ENCODE measurements at places on chromosomes 7 and 10.

DNA sequence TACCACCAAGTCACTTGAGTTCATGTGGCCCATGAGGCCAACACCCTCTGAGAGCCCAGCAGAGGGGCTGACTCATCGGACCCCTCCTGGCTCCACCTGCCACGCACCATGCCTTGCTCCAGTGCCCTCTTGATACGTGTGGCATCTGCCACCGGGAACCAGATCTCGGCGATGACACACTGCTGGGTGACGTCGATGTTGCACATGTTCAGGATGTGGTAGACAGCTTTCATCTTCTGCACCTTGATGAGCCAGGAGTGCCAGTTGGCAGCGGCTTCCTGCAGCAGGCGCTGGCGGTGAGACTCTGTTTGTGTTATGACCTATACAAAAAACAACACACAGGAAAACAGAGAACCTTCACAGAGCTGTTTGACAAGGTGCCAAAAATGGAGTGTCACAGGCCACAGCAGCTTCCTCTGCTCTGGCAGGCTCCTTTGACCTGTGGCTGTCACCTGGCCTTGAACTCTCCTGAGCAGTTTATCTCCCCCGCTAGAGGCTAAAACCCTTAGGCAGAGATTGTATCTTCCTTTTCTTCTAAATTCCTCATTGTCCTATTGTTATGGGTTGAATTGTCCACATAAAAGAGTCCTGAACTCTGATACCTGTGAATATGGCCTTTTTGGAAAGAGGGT is 45.2 kb upstream of the TMEM213 start:
- DNase-seq = no peak

GRCh38 chr10:126518218-126519080 is 130.2 kb upstream of the ADAM12 start:
- no peak for DNase-seq

- no peak for DNase-seq
These were observed 89.4 kb downstream of the TBXAS1 start for GRCh38 chr7:139918480-139918879.

DNA sequence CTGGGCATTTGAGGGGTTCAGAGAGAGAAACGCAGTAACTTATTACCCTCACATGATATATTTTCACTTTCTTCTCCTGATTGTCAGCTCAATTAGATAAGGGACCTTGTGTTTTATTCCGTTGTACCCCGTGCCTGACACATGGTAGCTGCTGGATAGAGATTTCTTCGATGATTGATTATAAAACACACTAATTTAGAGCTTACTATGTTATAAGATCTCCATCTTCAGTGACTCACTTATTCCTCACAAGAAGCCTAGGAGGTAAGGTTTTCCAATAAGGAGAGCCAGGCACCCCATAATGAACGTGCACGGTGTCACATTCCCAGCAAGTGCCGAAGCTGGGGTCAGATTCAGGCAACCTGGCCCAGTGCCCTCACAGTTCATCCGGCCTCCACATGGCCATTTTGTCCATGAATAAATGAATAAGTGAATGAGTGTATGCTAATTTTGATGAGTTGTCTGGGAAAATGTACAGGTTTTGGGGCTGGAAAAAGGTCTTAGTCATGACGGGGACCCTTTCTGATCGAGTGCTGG is 138.1 kb upstream of the CDCA7L start:
- no peak for DNase-seq

GRCh38 chr10:12130237-12130872 is 878 bp downstream of the SEC61A2 start:
- no peak for DNase-seq

DNA sequence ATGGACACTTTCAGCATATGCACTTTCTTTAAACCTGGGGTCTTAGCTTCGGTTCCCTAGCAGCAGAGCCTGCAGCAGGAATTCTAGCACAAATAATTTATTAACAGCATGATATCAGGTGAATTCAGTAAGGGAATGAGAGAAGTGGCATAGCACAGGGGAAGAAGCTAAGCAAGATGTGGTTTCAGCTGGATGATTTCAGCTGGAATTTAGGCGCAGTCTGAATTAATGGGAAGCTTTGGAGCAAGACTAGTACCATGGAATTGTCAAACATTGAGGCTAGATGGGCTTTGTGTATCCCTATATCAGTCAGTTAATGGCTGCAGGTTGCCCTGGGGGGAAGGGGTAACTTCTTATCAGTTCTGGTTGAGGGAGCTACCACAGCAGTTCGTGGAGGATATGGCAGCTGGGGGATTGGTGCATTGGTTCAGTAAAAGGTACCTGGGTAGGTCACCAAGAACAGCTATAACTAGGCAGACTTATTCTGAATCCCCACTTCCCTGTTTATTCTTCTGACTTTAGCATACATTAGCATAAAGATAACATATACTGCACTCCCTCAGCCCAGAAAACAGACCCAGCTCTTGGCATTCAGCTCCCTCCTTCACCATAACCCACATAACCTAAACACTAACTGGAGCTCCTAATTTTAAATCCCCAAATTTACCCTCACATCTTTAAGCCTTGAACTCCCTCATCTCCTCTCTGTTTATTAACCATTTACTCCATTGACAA is 46.8 kb upstream of the NAMPT start:
- no peak for DNase-seq

DNA sequence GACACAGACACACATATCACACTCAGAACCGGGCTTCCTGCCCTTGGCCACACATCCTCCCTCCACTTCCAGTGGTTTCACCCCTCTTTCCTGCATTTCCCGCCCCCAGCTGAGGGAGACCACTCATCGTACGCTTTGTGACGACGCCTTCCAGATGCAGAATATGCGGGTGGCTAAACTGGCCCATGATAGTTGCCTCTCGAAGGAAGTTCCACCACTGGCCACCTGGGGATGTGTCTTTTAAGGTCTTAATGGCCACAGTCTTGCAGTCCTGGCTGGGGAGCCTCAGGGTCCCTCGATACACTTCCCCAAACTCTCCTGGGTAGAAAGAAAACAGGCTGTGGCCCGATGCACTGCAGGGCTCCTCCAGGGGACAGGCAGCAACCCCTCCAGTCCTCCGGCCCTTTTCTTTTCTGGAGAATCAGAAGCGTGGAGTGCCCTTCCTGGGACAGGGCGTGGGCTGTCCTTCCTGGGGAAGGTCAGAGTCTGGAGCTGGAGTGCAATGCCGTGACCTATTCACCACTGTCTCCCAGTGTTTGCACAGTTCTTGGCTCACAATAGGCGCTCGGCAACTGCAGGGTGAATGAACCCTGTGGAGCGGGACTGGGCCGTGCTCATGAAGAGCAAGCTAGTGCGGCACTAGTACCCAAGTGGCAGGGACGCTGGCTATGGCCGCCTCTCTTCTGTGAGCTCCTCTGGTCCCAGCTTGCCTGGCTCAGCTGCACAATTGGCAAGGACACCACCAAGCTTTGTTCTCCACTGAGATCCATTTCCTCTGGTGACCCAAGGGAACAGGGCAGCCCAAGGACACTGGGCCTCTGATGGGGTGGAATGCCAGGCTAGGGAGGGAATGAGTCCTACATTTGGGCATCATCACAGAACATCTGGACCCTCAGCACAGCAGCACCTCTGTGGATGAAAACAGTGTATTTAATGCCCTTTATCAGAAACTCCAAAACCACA is 13.2 kb downstream of the EPHA1 start:
- no peak for DNase-seq

DNA sequence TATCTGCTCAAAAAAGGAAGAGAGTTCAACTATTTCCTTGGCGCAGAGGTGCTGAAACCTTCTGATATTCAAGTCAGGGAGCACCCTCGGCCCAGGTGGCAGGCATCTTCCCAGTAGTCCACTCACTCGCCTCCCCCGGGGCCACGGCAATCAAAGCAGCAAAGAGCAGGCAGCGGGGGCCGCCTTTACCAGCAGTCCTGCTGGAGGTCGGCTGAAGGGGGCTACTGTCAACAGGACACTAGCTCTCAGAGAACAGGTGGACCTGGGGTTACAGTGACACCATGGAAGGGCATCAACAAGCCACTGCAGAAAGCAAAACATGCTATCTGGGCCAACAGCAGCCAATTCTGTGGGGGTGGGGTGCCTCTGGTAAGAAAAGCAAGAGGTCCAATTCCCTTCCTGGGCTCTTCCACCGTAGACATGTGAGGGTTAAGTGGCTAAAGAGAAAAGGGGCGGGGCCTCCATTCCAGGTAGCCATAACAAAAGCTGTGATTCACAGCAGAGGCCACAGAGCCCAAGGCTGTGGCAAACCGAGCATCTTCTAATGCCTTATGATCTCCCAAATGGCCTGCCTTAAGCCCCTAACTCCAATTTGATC is 9.4 kb downstream of the FZD9 start:
- no peak for DNase-seq

DNA sequence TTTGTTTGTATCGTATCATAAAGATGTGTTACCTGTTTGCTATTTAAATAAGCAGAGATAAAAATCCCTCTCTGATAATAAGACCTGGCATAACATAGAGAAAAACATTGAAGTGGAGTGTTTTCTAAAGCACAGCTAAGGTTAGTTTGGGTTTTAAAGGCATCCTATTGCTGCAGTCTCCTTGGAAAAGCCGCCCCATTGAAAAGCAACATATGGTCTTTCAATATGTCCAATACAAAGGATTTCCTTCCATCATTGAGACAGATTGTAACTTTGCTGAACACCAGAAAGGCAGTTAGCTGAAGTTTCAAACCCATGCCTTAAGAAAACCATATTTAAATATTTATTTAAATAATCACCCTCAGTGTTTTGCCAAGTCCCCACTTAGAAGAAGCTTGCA is 898.5 kb upstream of the KCND2 start:
- no peak for DNase-seq

DNA sequence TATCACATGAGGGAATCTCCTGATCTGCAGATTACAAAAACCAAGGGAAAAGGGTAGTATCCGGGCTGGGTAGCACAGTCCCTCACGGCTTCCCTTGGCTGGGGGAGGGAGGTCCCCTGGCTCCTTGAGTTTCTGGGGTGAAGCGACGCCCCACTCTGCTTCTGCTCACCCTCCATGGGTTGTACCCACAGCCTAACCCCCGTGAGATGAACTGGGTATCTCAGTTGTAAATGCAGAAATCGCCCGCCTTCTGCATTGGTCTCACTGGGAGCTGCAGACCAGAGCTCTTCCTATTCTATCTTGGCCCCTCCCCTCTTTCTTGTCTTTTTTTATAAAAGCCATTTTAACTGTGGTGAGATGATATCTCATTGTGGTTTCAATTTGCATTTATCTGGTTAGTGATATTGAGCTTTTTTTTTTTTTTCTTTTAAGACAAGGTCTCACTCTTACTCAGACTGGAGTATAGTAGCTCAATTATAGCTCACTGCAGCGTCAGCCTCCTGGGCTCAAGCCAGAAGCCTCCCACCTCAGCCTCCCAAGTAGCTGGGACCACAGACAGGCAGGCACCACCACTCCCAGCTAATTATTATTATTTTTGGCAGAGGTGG is 87.8 kb downstream of the ABCC2 start:
- no peak for DNase-seq

DNA sequence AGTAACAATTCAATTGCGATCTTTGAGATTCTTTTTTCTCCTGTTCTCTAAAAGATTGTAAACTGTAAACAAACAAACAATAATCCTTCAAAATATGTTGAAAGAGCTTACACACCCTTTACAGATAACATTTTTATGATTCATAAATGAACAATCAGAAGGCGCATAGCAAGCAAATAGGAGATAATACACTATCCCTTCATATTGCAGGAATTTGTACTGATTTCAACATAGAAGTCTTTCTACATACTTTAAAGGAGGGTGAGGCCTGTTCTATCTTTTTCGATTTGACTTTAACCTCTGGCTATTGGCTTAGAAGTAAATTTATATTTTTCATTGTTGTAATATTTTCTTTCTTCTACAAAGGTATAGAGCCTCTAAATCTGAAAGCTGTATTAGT is 57.2 kb downstream of the TFEC start:
- no peak for DNase-seq

DNA sequence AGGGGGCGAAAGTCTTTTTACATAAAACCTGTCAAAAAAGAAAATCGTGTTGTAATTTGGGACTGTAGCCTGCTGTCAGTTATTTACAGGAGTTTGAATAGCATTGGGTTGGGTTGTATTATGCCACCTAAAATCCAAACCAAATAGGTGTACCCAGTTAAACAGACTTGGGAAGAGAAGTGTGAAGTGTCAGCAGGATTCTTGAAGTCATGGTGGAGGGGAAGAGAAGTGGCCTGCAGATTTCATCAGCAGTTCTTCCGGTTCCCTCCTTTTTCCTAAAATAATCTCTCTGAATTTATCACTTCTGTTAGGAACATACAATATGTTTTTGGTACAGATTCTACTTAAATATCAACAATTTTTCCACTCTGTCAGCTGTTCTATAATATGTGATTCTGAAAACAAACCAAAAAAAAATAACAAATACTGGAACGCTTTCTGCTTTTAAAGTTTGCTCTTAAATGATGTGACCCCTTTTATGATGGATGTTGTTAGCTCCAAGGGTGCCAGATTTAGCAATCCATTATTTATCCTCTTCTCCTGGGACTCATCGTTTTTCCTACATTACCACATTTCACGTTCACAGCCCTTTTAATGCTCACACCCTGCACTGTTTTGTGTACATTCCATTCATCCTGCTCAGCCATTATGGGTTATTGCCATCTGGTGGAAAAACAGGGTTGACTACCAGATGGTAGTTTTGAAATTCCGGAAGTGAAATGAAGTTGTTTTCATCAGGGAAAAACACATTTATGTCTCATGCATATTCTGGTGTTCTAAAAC is 18.7 kb upstream of the ARHGAP12 start:
- no peak for DNase-seq

GRCh38 chr7:128404143-128404681 is 5.6 kb downstream of the IMPDH1 start:
- no peak for DNase-seq

- no peak for DNase-seq
These were observed 75.0 kb downstream of the SLC25A13 start for GRCh38 chr7:96246919-96247318.

- DNase-seq = no peak
These were observed 47.4 kb downstream of the LRRC4 start for GRCh38 chr7:127983804-127984332.

DNA sequence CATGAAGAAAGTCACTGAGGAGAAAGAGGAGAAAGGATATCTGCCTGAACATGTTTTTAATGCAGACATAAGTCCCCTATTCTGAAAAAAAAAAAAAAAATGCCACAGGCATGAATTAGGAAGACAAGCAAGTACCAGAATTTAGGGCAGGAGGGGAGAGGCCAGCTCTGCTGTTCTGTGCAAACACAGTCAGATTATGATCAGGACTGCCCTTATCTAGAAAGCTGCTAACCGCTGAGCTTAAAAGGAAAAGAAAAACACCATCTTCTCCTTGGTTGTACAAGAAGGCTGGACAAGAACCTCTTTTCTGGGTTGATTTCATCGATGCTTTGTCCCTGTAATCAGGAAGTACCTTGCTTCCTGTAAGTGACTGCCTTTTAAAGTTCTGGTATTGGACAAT is 15.3 kb upstream of the PWWP2B start:
- DNase-seq = no peak

Measured in GOT3 (cell line).